ENCODE measurements at places on chromosomes 2 and 18. TPM values are rescaled to one million over a fixed set of nuclear protein-coding genes. Genes with fewer than 3 reads are reported as not detected.

The SCN9A gene
- 2.9 TPM for total RNA-seq

The CCL20 gene
- not detected for total RNA-seq

The CMPK2 gene
- 0.51 TPM for total RNA-seq

DNA sequence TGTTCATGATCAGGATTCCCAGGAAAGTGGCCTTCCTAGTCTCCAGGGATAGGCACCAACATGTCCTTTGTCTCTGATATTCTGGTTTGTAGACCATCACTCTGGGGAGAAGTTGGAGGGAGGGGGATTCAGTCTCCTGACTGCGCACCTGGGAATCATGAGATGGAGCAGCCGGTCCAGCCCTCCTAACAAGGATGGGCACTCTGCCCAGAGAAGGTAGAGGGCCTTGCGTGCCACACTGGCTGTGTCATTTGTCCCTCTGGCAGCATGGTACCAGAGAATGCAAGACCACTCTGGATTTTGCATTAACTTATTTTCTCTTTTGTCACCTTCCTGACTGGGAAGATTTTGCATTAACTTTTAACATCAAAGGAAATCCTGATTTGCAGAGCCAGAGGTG, 75.2 kb upstream of the EML6 start:
- DNase-seq, result no peak

GRCh38 chr2:134448650-134449049, 194.8 kb downstream of the MGAT5 start:
- DNase-seq, result no peak

The CCDC74A gene
- total RNA-seq, result 8.5 TPM

GRCh38 chr2:144659731-144660275, 139.9 kb upstream of the ZEB2 start:
- peak; percentile 91 for DNase-seq

DNA sequence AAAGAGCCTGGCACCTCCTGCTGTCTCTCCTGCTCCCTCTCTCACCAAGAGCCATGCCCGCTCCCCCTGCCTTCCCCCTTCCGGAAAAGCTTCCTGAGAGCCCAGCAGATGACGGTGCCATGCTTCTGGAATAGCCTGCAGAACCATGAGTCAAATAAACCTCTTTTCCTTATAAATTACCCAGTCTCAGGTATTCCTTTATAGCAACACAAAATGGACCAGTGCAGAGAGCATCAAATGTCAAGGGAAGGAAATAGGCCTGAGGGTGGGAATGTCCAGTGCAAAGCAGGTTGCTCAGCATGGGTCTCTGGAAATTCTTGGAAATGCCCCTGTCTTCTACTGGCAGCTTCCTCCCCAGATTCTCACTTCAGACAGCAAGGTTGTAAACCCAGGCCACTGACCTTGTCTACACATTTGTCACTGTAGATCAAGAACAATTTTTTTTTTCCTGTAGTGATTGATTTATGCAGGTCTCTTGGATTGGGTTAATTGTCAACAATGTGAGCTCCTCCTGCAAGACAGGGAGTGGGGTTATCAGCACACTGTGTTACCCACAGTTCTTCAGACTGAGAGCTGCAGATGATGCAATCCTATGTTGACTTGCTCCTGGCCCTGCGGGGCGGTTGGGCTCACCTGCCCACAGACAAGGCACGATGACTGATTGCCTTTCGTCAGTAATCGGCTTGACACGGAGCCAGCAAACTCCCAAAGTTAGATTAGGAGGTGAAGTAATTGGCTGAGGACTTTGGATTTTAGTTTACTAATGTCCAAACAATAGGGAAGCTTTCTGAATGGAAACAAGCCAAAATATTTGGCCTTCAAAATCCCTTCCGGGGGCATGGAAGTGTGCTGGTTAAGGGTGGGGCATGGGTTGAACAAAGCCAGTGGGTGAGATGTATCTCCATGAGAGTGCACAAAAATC, 5.4 kb upstream of the BOD1L2 start:
- no peak for DNase-seq

The DYNC2LI1 gene
- 29.0 TPM for total RNA-seq

The HSBP1L1 gene
- not detected for total RNA-seq

The SERPINB11 gene
- total RNA-seq, result not detected

DNA sequence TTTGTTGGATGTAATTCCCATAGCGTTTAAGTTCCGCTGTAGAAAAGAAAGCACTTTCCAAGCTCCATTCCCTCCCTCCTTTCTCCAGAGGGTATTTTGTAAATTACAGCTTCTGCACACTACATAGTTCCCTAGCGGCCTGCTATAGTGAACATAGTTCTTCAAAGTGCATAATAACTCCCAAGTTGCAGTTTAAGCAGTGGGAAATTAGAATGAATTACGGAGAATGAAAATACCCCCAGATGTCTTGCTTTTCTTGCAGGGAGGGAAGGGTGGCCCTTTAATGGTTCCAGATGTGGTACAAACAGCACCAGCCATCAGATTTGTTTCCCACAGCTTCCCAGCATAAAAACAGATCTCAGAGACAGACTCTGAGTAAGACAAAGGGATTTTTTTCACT, 893.9 kb downstream of the SUCLG1 start:
- DNase-seq, result no peak

The LIMS4 gene
- total RNA-seq, result 29.9 TPM

GRCh38 chr2:16609786-16610185, 55.8 kb downstream of the CYRIA start:
- DNase-seq, result no peak

The ARHGEF4 gene
- 1.1 TPM for total RNA-seq

The LCLAT1 gene
- 13.8 TPM for total RNA-seq

GRCh38 chr2:68043695-68044094, 19.1 kb downstream of the C1D start:
- no peak for DNase-seq

GRCh38 chr2:188511346-188511745, 219.7 kb downstream of the GULP1 start:
- DNase-seq, result no peak

DNA sequence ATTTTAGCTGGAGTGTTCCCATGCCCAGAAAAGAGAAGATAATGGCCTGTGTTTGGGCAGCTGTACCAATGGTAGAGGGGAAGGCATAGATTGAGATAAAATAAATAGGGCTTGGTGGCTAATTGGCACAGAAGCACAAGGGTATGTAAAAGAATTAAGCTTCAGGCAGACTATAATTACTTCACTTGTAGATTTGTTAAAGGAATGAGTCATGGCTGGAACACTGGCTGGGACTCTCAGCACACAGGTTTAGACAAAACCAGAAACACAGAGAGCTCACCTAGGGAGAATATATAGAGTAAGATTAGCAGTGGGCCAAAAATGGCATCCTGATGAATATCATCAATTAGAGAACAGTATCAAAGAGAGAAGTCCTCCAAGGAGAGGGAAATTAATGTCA, 198.3 kb upstream of the FIGN start:
- DNase-seq, result no peak

GRCh38 chr2:70626254-70626990, 72.8 kb upstream of the TGFA start:
- no peak for DNase-seq

DNA sequence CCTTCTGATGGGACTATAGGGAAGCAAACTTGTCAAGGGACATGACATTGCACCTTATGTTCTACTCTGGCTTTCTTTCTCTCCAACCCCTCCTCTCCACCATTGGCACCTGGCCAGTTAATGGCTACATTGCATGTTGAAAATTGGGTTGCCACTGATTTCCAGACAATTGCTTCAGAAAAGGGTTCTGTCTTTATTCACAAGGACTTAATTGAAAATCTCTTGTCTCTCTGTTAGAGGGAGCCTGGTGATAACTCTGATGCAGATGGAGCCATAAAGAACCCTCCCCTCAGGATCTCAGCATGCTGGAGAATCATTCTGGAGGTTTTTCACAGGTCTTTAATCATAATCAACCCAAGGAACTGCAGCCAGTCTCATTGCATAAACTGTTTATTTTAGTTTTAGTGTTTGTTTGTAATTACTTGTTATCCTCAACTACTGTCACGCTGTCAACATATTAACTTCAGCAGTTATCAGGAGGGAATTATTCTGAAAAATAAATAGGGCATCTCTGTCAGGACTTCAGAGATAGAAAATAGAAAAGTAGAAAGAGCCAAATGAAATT, 316.8 kb downstream of the RIT2 start:
- DNase-seq, result no peak

GRCh38 chr2:179843541-179843940, 17.9 kb downstream of the ZNF385B start:
- DNase-seq, result no peak

DNA sequence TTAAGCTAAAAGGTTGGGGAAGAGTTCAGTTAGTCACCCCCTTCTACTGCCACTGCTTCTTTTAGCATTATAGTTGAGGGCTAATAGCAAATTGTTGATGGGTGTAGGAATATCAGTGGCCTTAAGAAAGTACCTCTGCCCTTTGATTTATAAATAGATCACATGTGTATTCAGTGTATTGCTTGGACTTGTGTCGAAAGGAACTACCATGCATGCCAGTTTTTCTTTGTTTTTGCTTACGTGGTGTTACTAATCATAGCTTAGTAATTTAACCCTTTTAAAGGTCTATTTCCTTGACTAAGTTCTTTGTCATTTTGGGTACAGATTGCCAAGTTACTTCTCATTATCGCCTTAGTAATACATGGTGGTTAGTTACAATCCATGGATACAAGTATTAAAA, 85.6 kb downstream of the MIB1 start:
- peak; percentile 60 for DNase-seq

DNA sequence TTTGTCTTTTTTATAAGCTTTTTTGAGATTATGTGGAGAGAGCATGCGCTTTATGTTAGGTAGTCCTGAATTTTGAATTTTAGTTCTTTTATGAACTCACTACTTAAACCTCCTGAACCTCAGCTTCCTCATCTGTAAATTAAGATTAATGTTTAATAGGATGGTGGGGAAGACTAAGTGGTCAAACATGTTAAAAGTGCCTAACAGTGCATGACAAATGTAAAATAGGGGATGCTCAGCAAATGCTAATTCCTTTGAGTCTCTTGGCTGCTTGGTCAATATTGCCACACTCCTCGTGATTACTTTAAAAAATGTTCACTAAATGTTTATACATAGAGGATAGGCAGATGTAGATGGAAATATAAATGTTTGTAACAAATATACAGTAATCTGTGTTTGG, 6.8 kb downstream of the BIRC6 start:
- DNase-seq, result no peak

DNA sequence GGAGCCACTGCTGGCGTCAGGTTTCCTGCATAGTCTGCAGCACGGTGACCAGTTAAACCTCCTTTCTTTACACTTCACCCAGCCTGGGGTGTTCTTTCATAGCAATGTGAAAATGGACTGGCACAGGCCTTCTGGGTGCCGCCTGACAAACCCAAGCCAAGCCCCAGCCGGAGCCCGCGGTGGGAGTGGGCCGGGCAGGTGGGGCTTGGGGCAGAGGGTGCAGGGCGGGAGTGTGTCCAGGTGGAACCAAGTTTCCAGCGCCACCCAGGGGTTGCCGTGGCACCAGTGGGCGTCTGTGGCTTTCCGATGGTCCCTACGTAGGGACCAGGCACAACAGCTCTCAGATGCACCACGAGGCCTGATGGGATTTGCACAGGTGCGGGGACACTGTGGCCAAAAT, 75.8 kb downstream of the RTP5 start:
- no peak for DNase-seq

GRCh38 chr18:26458526-26459232, 89.7 kb downstream of the KCTD1 start:
- no peak for DNase-seq

GRCh38 chr2:46873604-46874068, 42.0 kb downstream of the MCFD2 start:
- peak; percentile 91 for DNase-seq

The TFCP2L1 gene
- under 0.01 TPM for total RNA-seq

DNA sequence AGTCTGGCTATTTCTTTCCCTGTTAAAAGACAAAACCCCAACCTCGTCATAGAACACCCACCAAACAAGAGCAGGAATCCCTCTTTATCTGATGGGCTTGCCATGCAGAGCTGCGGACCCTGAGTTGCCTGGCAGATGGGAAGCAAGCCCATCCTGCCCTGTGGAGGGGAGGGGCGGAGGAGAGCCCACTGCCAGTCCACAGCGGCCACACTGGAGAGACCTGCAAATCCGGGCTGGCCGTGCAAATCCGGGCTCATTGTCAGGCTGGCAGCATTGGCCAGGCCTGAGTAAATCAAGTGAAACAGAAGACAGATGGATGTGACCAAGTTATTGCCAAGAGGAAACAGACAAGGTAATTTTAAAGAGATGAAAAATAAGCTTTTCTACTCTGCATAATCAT, 22.0 kb downstream of the MYL12B start:
- no peak for DNase-seq

The GPBAR1 gene
- 1.1 TPM for total RNA-seq
